Activated T-cell treated with anti-CD3 and anti-CD28 coated beads, Interleukin-2, amount 50 U/mL, for 24 hours (primary cell): ENCODE measurements at places on chromosomes 6 and 20.

DNA sequence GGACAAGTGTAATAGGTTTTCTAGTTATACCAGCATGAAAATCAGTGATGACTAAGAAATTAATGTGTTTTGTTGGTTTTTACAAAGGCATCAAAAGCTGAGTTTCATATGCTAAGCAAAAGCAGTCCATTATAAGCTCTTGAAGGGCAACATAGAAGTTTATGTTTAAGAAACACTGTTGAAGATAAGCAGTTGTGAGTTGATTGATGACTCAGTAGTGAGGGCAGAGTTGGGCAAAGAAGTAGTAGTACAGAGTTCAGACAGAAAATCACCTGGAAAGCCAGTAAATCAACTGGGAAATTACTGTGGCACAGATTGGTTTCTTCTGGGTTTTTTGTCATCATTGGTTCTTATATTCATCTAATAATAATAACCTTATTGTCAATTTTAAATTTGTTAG, 78.0 kb upstream of the SMIM8 start:
- no peak for DNase-seq

DNA sequence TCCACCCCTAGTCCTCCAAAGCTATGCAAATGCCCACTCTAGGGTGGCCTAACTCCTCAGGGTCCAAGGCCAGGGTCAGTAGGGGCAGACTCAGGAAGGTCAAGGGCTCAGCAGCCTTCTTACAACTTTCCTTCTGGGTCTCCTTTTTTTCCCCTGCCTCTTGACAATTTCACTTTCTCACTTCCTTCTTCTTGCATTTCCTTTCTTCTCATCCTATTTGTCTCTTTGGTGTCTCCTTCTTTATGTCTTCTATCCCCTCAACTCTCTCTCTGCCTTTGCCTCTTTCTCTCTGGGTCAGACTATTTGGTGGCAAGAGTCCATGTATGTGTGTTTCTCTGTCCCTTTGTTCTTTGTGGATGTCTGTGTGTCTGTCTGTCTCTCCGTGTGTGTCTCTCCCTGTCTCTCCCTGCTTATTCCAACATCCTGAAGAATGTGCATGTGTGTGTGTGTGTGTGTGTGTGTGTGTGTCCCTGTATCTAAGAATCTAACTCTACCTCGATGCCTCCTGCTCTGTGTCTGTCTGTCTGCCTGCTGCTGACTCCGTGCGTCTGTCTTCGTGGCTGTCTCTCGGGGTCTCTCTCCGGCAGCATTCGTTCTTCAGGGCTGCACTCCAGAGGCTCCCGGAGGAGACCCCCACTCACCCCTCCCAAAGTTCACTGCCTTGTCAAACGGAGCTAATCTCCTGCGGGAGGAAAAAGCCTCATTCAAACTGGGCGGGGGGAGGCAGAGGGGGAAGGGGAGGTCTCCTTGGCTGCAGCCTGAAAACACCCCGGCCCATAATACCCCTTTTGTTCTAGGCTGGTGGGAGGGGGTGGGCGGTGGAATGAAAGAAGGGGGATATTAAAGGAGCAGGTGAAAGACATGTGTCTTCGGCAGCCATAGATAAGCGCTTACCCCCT, 51.7 kb upstream of the FOXP4 start:
- no peak for DNase-seq

DNA sequence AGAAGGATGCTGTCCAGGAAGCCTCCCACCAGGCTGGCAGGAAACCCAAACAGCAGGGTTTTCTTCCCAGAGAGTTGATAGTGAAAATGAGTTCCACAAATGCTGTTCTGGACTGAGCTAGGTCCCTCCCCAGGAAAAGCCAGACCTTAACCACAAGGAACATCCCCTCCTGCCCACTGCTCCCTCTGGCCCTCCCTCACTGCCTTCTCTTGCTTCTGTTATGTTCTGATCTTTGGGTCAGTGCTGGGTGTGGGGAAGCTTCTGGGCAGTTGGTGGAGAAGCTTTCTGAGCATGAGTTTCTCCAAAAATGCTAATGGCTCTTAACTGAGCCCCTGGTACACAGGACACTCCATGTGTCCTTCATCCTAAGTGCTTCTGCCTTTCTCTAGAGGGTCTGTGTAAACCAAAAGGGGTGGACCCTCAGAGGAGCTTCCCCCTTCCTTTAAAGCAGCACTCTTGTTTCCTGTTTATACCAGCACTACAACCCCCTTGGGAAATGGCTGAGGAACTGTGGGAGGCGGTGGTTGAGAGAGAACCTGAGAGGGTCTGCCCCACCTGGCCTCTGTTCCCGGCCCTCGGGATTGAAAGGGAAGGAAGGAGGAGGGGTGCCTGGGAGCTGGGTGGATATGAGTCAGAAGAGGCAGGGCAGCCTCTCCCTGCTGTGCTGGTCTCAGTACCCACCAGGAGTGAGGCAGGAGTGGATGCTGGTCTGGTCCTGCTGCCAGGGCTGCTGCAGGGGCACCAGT, 42.0 kb downstream of the CDS2 start:
- DNase-seq: no peak

- DNase-seq: no peak
Observed at GRCh38 chr6:136312975-136313374, 23.3 kb upstream of the BCLAF1 start.

DNA sequence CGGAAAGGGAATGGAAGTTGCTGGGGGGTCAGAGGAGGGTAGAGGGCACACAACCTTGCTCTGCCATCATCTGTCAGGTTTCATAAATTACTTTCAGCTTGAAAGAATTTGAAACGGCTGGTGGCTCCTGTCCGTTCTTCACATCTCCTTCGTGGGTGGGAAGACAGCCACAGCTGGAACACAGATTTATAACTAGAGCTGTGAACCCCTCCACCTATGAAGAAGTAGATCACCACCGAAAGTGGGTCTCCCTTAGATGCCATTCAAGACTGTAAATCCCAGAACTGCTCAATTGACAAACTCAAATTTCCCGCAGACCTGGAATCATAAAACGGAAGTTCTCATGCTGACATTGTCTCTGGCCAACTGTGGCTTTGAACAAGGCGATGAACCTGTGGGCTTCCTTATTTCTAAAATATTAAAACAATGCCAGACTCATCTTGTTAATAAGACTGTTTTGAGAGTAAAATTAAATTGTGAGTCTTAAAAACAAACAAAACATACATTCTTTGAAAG, 65.3 kb downstream of the BTBD3 start:
- DNase-seq: no peak
